ENCODE measurements at places on chromosomes 13 and 19.
A peak's percentile ranks its signal among the peaks of the same experiment; 100 is the strongest.

- DNase-seq, result no peak
Measured at GRCh38 chr13:105732806-105733529, 802.5 kb downstream of the EFNB2 start.

GRCh38 chr19:15432629-15433518, 14.1 kb upstream of the AKAP8L start:
- DNase-seq, result peak; percentile 86

GRCh38 chr19:8000298-8001038, 5.0 kb downstream of the ELAVL1 start:
- no peak for DNase-seq

DNA sequence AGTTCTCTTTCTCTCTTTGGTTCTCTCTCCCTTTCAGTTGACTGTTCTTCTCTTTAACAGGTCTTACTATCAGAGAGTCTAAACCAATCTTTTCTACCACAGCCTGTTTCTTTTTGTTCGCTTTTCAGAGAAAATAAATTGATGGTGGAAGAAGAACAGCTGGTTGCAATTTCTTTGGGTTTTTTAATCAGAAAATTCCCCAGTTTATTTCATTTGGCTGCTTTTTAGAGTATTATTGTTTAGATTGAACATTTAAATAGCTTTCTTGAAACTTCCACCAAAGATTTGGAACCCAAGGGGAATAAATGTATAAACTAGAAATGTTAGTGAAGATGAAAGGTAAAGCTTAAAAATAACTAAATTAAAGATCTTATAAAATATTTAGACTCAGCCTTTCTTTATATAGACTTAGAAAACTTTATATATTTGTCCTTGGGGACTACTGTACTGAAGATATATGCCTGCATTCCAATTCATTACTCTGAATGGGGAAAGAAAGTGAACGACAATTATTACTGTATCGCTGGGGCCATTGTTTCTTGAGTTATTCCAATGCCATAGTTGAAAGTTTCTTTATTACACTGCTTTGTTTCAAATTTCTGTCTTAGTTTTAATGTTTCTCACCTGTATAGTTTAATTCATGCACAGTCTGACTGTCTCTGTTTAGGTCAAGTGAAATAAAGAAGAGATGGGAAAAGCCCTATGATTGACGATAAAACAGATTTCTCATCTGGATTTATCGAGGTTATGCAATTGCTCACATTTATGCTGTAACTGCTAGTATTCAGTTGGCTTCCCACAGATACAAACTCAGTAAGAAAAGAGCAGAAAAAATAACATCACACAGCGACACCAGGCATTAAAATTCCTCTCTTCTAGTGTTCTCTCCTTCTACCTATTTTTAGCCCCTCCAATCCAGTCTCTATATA, 169.4 kb upstream of the CSNK1A1L start:
- no peak for DNase-seq

DNA sequence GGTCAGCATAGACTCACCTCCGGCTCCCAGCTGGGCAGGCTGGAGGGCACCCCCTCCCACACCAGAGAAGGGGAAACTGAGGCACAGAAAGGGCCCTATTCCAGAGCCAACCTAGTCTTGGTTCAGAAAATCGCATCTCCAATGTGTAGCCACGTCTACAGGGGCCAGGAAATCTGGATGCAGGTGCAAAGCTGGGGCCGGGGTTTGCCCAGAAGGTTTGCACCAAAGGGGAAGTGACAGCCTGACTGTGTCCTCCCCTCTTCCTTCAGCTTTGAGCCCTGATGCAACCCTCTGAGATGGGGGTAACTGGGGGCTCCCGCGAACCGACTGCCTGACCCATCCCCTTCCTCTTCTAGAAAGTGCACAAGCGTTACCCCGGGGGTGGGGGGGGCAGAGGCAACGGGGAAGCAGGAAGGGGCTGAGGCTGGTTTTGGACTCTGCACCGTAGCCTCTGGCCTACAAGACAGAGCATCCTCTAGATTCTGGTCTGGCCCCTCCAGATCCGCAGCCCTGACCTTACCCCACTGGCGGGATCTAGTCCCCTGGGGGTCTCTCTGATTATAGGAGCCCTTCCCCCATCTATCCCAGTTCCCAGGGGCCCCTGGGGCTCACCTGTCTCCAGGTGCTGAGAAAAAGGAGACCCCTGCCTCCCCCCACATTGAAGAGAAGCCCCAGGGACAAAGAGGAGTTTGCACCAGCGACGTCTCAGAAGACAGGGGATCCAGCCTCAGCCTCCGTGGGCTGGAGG, 1.1 kb upstream of the ONECUT3 start:
- DNase-seq, result no peak

- DNase-seq, result no peak
Measured at GRCh38 chr19:39943586-39943985, 9.2 kb upstream of the FCGBP start.

DNA sequence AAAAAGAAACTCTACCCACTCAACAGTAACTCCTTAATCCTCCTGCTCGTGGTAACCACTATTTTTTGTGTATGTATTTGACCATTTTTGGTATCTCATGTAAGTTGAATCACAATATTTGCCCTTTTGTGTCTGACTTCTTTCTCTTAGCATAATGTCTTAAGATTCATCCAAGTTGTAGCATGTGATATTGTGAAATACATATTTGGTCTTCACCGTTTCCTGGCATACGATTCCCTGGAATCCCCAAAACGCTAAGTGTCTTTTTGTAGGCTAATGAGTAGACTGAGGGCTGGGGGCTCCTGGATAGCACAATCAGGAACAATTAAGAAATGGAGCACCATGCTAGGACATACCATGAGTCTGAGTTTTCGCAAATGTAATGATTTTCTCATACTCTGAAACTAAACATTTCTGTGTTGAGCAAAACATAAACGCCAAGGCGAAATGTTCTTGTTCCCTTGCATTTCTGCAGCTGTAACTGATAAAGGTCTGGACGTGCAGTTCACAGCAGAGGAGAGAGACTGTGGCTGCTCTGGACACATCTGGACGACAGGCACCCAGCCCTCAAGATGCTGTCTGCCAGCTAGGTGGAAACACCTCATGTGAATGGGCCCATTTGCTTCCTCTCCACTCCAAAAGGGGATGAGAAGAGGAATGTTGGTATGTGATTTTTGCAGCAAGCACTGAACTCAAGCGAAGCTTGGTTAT, 38.4 kb downstream of the BRD4 start:
- DNase-seq, result no peak

- no peak for DNase-seq
Measured at GRCh38 chr19:29665826-29666577, 741 bp downstream of the PLEKHF1 start.

GRCh38 chr19:4089400-4089908, 22.8 kb upstream of the ZBTB7A start:
- DNase-seq, result no peak

DNA sequence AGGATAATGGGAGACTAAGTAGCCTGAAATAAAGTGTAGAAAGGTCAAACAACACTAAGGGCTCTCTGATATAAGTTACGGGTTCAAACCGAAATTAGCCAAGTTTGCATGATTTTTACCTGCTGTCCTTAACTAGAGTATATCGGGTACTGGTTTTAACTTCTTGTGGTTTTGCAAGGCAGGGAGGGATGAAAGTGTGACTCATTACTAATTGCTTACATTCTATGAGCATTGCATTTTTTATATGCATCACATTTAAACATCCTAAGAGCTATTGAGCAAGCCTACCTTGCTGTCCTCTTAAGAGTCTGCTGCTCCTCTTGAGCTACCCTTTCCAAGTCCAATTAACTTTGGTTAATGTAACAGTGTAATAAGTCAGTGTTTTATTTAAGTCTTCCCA, 415.4 kb downstream of the SLITRK5 start:
- no peak for DNase-seq

GRCh38 chr13:27088619-27089018, 83.0 kb downstream of the USP12 start:
- no peak for DNase-seq

DNA sequence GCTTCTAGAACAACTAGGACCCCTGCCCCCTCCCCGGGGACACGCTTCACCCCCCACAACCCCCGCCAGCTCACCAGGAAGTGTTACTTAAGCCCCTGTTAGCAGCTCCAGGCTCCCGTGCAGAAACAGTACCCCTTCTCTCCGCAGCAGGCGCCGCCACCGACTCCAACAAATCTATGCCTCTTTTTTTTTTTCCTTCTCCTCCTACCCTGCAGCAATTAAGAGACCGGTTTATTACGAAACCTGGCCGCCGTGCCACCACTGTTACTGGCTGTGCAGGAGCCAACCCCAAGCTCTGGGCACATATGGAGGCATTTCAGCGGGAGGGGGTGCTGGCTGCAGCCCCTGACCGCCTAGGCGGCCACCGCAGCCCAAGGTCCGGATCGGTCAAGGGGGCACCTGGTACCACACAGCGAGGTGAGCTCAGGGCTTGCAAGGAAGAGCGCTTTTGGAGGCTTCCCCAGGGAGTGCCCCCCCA, 2.4 kb downstream of the GADD45B start:
- DNase-seq, result no peak

DNA sequence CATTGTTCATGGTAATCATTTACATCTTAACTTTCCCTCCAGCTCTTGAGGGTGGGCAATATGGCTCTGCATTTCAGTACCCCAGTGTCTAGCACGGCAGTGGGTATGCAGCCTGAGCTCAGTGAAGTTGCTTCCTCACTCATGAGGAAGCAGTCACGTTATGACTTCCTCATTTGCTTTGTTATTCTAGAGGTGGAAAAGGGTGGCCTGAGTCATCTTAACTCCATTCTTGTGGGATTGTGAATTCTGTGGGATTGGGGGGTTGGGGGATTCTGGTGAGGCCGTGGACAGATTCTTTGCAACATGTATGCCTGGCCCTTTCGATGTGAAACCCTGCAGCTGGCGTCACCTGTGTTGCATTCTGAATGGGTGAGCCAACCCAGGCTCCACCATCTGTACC, 406.7 kb upstream of the ZNF507 start:
- no peak for DNase-seq

GRCh38 chr13:111449041-111449440, 128.6 kb downstream of the TEX29 start:
- no peak for DNase-seq

- DNase-seq, result no peak
Measured at GRCh38 chr13:31242916-31243315, 43.1 kb downstream of the B3GLCT start.

DNA sequence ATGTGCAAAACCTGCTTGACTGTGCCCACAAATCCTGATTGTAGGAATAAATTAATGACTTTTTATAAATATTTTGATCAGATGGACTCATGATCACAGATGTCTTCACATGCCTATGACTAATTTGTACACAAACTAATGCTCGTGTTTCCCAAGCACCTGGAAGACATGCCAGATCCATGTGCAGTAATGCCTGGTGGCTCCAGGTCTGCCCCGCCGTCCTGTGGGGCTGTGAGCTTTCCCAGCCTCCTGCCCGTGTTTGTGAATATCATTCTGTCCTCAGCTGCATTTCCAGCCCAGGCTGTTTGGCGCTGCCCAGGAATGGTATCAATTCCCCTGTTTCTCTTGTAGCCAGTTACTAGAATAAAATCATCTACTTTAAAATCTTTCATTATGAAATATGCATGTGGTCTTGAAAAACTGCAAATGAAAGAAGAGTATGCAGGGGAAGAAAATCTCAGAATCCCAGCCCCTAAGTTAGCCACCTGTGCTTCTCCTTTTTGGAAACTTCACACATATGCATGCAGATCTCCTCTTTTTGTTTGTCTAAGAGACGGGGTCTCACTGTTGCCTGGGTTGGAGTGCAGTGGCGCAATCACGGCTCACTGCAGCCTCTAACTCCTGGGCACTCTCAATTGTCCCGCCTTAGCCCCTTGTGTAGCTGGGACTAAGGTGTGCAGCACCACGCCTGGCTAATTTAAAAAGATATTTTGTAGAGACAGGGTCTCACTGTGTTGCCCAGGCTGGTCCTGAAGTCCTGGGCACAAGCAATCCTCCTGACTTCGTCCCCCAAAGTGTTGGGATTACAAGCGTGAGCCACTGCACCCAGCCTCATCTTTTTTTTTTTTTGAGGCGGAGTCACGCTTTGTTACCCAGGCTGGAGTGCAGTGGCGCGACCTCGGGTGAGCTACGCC, 6.2 kb downstream of the RPL28 start:
- DNase-seq, result no peak

DNA sequence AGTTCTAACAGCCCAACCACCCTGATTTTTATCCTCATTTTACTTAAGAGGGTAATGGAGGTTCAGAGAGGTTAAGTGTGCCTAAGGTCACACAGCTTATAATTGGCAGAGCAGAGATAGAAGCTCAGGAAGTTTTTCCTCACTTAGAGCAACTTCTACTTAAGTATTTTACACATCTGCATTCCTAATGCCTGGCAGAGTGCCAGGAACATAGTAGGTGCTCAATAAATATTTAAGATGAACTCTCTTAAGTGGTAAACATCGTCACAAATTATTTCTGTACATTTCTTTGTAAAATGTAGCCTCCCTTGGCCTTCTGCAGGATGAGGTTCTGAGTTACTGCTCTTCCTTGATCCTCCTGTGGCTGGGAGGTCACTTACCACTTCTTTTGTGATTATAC, 14.7 kb downstream of the FARP1 start:
- DNase-seq, result no peak

DNA sequence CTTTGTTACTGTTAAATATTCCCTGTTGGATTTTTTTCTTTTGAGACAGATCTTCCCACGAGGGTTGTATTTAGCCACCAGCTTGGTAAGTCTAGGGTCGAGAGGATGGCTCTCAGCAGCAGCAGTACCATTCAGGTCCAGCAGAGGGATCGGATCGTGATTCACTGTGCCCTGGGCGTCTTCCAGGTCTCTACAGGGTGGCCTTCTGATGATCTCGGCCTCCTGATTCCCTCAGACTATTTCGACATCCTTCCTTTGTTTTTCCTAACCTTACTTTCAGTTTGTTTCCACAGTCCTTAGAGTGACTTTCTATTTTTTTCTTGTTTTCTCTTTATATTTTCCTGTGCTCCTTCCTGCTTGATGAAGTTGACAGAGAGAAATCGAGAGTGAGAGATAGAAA, 1436.9 kb downstream of the UQCRFS1 start:
- no peak for DNase-seq

- DNase-seq, result peak; percentile 22
Measured at GRCh38 chr19:5154129-5154798, 185.4 kb downstream of the KDM4B start.

DNA sequence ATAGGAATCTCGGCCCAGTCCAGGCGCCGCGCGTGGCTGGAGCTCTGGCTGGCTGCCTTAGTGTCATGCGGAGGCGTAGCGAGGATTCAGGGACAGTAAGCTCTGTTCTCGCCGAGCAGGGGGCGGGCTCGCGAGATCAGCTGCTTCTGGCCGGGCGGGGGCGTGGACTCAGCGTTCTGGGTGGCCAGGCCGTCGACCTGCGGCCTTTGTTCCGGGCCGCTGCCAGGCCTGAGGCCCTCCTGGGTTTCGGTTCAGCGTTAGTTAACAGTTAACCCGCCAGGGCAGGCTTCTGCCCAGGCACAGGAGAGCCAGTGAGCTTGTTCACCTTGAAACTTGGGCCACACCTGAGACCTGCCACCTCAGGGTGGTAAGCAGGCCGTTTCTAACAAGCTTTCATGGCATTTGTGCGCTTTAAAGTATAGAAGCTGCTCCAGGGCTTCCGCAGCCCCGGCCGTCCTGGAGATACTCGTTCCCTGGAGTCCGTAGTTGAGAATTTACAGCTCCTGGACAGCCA, 332.2 kb upstream of the SGCG start:
- no peak for DNase-seq

GRCh38 chr19:45862271-45862563, 730 bp downstream of the SYMPK start:
- no peak for DNase-seq

All from stimulated activated CD4-positive, alpha-beta T cell treated with anti-CD3 and anti-CD28 coated beads, TNF-alpha, amount 100 ng/mL, for 1 hour (primary cell).